ENCODE measurements at places on chromosomes 11 and 22.

DNA sequence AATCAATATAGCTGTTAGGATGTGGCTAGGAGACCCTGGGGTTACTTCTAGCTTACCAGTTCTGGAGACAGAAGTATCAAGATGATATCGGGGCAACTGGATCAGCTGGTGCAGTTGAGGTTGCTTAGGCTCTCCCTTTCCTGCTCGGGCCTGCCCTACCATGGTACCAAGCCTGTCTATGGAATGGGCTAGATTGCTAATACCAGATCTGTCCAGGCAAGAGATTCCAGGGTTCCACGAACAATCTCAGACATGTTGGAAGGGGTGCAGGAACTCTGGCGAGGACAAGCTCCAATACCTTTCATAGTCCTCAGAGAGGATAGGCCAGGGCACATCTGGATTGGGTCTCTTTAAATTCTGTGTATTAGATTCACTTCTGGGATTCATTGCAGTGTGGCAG is 53.8 kb downstream of the ADM start:
- no peak for DNase-seq

- DNase-seq: no peak
Observed at GRCh38 chr11:91219535-91219934, 996.7 kb upstream of the CHORDC1 start.

DNA sequence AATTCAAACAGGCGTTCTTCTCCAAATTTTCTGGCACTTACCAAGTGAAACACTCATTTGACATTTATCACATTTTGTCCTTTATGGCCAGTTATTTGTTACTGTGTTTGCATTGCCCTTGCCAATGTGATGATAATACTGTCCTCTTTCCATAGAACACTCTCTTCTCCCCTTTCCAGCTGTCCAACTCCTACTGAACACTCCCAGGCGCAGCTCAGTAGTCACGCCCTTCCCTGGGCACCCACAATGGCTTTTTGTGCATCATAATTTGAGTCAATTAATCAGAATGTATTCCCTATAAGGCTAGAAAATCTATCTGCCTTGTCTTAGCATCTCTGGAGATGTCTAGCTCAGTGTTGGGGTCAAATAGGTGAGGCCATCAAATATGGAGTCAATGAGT is 21.2 kb upstream of the B3GAT1 start:
- DNase-seq: no peak

GRCh38 chr11:90847268-90847886 is 624.5 kb upstream of the CHORDC1 start:
- no peak for DNase-seq

GRCh38 chr22:18066181-18066859 is 11.5 kb upstream of the PEX26 start:
- DNase-seq: no peak

GRCh38 chr11:65066805-65067291 is 8.5 kb upstream of the NAALADL1 start:
- no peak for DNase-seq

DNA sequence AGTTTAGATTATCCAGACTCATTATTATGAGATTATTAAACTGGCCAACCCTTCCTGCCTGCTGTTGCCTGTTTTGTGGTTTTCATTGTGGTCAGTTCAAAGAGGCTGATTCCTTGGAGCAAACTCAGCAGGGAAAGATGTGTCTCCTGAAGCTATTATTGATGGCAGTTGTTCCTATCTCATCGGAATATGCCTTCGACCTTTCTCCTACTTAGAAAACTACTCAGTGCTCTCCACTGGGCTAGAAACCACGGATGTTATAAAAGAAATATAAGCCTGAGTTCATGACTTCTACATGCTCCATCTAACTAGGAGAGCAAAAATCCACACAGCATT is 80.2 kb upstream of the NAV2 start:
- DNase-seq: no peak

- no peak for DNase-seq
Observed at GRCh38 chr22:40679964-40680818, 907 bp downstream of the MCHR1 start.

DNA sequence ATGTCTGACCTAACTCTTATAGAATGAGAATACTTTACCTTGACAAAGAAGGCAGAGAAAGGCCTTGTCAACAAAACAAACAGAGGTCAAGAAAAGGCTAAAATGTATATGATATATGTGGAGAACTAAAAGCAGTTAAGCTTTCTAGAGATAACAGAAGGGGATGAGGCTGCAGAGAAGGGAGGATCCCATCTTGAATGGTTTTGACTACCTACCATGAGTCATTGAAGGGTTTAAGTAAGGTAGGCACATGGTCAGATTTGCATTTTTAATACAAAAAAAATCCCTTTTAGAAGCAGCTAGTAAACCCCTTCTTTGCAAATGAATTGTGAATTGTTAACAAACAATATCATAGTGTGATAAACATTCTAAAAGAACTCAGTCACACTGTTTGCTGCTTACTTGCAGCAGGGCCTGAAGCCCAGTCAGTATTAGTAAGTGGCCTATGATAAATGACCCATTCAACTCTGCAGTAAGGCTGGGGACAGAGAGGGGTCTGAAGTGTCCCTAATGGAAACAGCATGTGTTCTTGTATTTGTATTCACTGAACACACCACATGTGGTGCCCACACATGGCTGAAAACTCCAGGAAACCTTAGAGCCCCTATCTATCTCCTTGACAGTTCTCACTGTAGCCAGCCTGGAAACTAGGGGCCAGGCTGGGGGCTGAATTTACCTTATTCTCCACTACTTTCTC is 328.8 kb upstream of the PITPNB start:
- no peak for DNase-seq

DNA sequence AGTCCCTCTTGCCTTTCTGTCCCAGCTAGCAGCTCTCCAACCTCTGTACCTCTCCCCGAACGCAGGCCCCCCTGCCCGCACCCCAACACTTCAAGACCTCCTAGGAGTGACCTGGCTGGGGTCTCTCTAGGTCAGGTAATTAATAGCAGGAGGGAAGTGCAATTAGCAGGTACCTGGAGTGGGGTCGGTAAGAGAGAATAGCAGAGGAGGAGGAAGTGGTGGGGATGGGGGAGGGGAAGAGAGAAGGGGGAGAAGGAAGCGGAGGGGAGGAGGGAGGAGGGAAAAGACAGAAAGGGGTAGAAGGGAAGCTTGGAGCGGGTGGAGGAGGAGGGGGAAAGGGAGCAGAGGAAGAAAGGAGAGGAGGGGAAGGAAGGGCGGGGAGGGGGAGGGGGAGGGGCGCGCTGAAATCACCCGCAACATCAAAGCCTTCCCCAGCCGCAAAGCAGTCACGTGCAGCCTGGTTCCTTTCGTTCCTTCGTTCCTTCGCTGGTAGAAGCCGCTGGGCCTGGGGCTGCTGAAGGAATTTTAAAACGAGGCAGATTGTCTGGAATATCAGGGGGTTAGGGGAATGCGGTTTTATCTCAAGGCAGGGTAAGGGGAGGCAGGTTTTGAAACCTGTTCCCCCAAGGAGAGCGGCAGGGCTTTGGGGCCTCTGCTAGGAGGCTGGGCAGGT is 29.3 kb upstream of the TCF20 start:
- DNase-seq: peak; percentile 60

DNA sequence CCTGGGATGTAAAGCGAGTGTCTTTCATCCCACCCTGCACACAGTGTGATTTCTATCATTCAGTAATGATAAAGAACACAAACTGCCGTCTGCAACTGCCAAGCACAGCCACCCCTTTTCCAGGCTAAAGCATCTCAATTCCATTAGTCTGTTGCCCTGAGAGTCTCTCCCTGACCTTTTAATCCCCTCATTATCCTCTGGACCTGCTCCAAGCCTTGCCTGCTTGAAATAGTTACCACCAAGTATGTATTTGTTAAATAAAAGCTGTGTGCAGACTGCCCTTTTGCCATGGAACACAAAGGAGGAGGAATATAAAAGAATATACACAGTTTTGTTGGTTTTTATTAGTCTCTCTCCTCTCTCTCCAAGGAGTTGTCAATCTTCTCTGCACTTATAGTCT is 13.0 kb downstream of the GRAP2 start:
- no peak for DNase-seq

GRCh38 chr11:58591659-58592058 is 12.8 kb downstream of the ZFP91 start:
- DNase-seq: no peak

DNA sequence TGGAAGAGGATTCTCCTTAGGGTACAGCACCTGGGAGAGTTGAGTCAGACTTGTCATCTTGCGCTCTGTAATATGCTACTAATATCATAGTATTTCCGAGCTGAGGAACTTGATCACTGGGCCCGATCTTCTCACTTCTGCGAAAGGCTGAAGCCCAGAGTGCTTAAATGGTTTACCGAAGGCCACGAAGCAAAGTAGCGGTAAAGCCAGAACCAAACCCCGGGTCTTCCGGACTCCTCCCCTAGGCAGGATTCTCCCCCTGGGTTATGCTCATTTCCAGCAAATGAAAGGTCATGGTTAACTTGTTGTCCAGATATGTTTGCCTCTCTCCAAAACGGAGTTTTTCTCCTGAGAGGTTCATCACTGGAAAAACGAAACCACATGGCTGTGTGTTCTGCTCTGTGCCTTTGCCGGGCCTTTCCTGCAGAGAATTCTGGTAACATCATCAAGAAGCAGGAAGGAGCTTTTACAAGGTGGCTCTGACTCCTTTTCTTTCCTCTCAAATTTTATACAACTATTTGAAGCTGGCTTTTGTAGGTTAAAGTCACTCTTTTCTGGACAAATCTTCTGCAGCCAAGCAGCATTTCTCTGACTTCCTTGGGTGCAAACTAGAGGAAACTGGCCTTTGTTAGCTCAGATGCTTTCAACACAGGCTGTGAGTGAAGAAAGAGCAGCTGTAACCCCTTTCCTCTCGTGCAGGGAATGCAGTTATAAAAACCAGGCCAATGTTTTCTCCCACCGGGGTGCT is 35.5 kb downstream of the UBASH3B start:
- DNase-seq: no peak

- no peak for DNase-seq
Observed at GRCh38 chr22:42315392-42315756, 44.9 kb upstream of the TCF20 start.

- no peak for DNase-seq
Observed at GRCh38 chr11:123457187-123457770, 27.2 kb downstream of the GRAMD1B start.

DNA sequence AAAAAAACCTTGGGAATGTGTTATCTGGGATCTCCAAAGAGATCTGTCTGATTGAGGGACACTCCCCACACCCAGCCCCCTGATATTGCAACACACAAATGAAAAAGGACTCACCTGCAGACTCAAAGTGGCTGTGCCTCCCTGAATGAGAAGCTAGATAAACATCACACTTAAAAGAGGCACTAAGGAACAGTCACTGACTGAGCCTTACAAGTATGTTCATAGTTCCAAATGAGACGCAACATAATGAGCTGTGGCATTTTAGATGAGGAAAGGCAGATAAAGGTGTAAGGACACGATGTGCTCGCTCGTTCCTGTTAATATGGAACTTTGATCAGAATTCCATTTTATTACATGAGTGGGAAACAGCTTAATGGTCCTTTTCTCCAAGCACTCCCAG is 21.0 kb upstream of the CFAP300 start:
- DNase-seq: no peak

DNA sequence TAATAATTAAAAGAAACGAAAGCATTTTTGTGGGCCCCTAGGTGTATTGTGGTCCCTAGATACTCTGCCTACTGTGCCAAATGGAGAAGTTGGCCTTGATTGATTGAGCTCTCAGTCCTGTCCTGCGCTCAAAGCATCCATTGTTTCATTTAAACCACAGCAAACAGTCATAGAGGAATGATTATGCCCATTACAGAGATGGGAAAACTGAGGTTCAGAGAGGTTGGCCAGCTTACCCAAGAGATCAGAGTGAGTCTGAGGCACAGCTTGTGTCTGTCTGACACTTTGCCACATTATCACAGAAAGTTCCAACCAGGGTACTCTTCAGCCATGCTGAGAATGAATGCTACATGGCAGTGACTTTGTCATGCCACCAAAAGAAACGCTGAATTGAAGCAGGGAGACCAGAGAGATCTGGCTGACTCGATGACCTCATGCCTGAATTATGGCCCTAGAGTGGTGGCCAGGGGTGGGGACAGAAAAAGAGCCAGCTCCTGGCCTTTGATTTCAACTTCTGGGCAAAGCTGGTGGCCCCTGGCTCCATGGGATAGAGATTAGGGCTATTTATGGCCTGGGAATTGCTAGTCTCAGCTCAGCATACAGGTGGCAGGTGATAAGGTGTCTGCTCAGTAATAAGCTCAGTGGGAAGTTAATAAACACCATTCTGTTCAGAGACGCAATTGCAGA is 180.5 kb downstream of the MIAT start:
- no peak for DNase-seq

DNA sequence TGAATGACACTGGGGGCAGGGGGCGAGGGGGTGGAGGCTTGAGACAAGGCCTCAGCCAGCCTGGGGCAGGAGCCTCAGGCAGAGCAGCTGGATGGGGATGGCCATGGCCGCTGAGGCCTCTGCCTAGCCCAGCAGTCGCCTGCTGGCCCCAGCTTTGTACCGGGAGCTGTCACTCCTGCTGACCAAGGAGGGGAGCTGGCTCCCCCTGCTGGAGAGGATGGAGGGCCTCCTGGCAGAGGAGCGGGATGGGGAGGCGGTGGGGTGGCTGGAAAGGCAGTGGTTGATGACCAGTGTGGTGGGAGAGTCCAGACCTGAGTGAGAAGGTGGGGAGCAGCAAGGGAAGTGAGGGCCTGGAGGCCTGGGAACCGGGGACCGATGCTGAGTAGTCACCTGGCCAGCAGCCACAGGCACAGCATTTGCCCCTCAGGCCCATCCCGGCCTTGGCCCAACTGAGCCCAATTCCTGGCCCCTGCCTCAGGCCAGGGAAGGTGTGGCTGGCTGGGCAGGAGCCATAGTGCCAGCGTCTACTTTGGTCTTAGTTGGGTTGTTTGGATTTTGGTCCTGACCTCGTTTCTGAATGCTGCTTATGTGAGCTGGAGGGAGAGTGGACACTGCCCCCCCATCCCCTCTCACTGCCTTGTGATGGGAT is 6.0 kb upstream of the SUSD2 start:
- DNase-seq: peak; percentile 73

DNA sequence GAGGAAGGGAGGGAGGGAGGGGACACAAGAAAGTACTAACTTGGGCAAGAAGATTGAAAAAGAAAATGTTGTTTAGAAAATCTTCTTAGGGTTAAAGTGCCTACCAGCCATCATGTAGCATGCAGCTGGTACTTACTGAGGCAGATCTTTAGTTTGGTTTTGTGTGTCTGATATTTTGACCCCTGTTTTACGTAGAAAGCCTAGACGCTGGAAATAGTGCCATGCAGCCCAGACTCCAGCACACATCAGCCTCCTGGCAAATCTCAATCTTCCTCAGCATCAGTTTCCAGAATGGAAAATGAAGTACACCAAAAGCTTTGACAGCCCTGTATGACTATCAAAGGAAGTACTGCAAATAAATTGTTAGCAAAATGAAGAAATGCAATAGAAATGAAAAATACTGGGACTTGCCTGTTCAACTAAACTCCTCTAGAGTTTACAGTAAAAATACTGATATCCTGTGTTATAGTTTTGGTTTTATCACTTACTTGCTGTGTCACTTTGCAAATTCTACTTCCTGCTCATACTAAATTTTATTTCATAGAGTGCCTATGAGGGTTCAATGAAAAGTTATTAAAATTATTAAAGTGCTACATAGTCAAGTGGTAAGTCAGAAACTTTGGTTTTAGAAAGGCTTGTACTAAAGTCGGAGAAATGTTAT is 7.4 kb downstream of the USP28 start:
- no peak for DNase-seq

GRCh38 chr11:124753205-124753604 is 1.1 kb upstream of the VSIG2 start:
- no peak for DNase-seq

- DNase-seq: peak; percentile 50
Observed at GRCh38 chr11:32809313-32809712, 14.9 kb upstream of the CCDC73 start.
